Suprapubic skin (tissue), 4 donors: ENCODE measurements at places on chromosomes 4 and X.

DNA sequence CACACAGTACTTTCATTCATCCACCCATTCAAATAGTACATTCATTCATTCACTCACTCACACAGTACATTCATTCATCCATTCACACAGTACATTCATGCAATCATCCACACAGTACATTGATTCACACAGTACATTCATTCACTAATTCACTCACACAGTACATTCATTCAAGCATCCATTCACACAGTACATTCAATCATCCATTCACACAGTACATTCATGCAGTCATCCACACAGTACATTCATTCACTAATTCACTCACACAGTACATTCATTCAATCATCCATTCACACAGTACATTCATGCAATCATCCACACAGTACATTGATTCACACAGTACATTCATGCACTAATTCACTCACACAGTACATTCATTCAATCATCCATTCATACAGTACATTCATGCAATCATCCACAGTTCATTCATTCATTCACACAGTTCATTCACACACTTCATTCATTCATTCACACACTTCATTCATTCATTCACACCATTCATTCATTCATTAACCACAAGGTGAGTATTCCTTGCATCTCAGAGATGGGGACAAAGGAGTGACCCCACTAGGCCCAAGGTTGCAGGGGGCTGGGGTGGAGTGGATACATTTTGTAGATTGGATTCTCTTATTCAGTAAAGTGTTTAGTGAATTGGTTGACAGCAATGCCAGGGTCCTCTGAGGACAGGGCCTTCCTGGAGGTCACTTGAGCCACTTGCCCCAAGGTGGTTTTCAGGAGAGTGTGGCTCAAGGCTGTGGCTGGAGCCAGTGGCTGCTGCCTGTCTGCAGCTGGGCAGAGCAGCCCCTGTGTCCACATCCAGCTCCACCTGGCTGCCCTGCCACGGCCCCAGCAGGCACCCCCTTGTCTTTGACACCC lies 4.3 kb upstream of the SPON2 start:
- DNase-seq, result no peak

DNA sequence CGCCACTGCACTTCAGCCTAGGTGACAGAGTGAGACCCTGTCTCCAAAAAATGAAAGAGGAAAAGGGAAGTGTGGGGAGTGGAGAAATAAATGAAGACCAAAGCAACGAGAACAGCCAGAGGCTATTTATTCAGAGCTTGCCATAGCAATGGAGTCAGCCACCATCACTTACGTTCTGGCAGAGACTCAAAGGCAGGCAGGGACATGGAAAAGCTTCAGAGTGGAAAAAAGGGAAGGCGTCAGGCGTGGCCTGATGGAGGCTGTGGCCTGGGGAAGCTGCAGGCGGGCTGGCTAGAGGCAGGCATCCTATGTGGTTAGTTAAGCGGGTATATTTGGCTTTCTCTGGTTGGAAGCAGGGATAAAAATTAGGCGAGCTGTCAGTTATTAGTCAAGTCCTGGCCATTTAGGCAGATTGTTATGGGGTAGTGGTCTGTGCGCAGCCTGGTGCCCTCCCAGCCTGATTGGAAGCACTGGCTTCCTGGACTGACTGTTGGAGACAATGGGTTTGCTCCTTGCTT lies 73.3 kb downstream of the DCTD start:
- no peak for DNase-seq

- no peak for DNase-seq
These were observed 73.7 kb downstream of the ABLIM2 start for GRCh38 chr4:8084712-8085490.

GRCh38 chr4:1236103-1236641 lies 12.8 kb downstream of the CTBP1 start:
- peak; percentile 60 for DNase-seq
